ENCODE measurements at places on chromosomes 2 and 18.

- no peak for DNase-seq
Measured at GRCh38 chr18:62881509-62882016, 166.2 kb downstream of the PHLPP1 start.

DNA sequence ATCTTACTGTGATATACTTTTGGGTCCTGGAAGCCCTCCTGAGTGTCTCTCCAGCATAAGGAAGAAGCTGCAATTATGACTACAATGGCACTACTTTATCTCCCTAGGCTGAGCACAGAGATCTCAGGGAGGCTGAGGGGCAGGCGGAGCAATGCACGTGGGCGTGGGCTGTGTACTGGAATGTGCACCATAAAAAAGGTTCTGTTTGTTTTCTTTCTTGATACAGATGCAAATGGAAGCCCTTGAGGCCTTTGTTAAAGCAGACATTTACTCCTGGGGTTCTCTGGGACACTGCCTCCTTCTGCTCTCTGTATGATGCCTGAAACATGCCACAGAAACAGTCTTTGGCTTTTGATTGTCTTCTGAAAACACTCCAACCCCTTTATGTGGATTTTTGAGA lies 79.1 kb upstream of the DLX2 start:
- no peak for DNase-seq

DNA sequence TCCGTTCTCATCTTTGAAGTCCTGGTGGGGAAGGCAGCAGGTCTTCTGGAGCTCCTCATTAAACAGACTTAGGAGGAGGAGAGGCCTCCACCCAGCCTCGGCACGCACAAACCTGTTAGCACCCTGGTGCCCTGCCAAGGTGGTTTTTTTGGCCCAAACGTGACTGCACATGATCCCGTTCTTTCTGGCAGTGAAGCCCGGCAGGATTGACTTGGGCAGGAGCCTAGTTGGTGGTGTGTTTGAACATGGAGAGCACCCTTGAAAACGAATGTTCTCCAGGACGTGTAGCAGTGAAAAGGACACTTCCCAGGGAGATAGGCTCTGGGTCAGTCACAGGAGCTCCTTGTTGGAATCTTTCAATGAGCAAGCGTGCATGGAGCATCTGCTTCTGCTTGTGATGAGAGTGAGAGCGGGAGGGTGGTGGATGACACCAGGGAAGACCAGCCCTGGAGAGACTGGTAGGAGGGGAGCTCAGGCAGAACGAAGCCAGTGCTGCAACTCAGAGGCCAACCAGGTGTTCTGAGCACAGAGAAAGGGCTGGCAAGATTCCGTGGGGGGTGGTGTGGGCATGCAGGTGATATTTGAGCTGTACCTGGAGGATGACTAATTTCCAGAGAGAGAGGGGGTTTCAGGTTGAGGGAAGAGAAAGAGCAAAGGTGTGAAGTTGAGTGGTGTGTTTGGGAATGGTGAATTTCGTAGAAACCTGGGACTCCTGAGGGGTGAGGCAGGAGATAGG lies 73.8 kb downstream of the TANC1 start:
- DNase-seq, result no peak

- DNase-seq, result no peak
Measured at GRCh38 chr18:840023-840408, 28.0 kb upstream of the YES1 start.

DNA sequence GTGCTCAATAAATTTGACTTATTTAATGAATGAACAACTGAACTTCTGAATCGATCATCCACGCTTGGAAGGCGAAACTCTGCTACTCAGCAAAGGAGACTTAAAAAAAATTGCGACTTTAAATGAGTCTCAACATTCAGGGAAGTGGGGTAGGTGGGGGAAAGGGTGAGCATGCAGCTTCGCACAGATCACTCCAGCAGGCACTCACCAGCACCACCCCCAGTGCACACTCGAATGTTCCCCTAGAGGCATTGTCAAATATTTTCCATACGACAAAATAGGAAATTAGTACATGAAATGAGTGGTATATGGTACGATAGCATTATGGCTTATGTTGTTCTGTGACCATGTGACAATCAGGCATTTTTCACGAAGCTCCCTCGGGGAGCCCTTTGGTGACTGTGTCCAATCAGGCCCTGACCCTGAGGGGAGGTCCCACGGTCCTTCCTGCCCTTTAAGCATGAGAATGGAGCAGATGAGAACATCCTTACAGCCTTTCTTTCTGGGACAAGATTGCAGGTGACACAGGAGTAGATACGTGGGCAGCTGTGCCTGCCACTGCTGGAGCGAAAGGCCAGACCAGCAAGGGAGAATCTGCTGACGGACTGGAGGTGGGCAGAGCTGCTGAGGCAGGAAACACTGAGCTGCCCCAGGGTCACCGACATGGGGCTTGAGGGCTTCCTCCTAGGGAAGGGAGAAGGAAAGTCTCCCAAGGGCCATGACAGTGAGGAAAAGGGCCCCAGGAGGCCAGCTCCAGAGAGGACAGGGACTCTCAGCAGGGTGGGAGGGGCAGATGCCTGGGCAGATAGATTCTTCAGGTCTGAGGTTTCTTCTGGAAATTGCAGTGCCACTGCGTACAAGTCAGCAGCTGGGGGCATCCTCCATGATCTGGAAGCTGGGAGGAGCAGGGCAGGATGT lies 101.3 kb upstream of the ID2 start:
- no peak for DNase-seq

DNA sequence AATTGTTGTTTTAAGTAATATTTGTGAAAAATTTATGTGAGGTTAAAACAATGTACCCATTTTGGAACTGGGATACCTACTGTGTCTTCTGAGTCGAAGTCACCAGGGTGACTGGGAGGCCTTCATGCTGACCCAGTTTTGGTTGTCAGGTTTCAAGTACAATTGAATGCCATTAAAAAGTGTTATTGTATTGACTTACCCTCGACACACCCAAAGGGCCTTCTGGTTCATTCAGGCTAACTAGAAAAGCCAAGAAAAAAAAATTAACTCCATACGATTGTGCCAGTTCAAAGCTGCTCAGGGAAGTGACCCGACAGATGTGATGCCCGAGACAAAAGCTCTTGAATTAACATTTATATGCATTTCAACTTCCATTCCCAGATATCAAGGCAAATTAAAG lies 190.0 kb downstream of the ST6GAL2 start:
- DNase-seq, result no peak

- no peak for DNase-seq
Measured at GRCh38 chr2:33086400-33087015, 139.8 kb downstream of the LTBP1 start.

DNA sequence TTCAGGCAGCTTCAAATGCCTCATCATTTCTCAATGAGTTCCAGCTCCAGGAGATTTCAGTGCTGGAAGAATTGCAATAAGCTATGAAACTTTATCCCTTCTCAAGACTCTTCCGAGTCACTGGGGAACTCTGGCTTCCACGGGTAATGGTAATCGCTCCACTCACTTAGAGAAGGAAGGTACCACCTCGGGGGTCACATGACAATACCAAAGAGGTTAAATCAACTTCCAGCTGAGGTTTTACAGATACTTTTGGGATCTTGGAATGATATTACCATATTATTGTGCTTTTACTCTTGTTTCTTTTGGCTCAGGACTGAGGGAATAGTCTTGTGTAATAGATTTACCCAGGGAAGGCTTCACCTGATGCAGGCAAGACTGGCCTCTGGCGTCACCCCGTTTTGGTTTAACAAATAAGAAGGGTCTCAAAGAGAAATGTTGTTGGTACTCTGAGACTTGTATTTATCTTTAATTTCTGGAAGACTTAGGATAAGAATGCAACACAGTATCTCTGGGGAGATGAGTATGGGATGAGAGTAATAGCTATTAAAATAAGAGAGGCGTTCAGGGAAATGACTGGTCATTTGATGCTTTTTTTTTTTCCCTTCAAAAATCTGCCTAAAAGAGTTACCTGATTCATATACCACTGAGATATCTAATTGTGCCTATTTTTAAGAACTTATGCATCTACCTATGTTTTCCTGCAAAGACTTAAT lies 316.9 kb upstream of the ZEB2 start:
- no peak for DNase-seq

GRCh38 chr2:84273406-84273805 lies 185.7 kb downstream of the SUCLG1 start:
- DNase-seq, result no peak

DNA sequence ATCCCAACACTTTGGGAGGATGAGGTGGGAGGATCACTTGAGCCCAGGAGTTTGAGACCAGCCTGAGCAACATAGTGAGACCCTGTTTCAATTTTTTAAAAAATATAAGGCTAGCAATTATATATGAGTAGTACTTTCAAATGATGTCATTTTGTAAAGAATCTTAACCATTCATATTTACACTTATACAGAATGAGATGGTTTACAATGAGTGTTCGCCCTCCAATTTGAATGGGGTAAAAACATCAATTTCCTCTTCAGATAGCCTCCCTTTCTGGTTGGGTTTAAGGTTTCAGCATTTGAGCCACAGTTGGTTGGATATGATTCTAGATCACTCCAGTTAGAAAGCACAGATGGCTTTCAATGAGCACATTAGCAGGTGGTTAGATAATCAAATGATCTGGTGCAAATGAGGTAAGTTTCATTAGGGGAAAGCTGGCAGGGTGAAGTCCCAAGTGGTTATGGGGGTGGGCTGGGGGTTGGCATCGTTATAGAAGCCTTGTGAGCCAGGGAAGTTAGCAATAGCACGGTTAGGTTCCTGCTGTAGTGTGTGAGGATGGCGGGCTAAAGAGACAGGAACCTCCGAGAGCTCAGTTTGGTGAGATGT lies 63.9 kb downstream of the TRPM8 start:
- DNase-seq, result peak; percentile 54

DNA sequence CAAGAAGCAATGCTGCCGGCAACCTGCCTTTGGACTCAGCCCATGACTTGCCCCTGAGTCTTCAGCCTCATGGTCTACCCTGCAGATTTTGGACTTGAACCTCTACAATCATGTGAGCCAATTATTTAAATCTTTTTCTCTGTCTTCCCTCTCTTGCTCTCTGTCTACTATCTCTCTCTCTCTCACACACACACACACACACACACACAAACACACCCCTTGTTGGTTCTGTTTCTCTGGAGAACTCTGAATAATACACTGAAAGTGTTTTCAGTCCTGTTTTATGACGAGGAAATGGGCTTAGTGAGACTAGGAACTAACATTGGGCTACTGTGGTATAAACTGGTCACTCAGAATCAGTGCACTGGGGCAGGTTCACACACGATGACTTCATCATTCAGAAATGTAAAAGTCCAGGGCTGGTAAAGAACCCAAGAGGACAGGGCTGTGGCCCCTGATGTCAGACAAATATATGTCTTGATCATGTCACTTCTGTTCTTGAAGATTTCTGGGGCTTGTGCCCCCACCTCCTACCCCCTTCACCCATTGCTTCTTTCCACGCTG lies 266.1 kb upstream of the SIX2 start:
- DNase-seq, result no peak

- no peak for DNase-seq
Measured at GRCh38 chr2:43158259-43158880, 68.0 kb downstream of the ZFP36L2 start.

GRCh38 chr2:187586011-187586641 lies 31.9 kb upstream of the TFPI start:
- no peak for DNase-seq

GRCh38 chr2:232075080-232075479 lies 113.6 kb downstream of the DIS3L2 start:
- DNase-seq, result no peak

GRCh38 chr2:135829378-135830135 lies 7.4 kb downstream of the LCT start:
- DNase-seq, result no peak

- no peak for DNase-seq
Measured at GRCh38 chr18:60209042-60209441, 163.5 kb downstream of the MC4R start.

- DNase-seq, result no peak
Measured at GRCh38 chr2:146978577-146979555, 866.0 kb upstream of the ACVR2A start.

DNA sequence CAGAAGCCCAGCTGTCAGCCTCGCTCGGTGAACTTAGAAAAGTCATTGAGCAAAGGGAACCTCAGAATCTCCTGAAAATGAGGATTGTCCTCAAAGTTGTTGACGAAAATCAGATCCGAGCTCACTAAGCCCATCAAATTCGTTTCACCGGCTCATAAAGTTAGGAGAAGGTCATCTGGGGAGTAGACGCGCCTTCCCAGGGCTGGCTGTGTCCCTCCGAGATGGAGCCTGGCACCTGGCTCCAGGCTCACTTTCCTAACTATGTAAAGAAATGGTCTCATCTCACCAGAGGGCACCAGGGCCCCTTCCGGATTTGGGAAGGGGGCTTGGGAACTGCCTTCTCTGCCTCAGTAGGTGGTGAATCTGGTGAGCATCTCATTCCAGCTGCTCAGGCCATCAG lies 145.5 kb downstream of the PXDN start:
- DNase-seq, result no peak

DNA sequence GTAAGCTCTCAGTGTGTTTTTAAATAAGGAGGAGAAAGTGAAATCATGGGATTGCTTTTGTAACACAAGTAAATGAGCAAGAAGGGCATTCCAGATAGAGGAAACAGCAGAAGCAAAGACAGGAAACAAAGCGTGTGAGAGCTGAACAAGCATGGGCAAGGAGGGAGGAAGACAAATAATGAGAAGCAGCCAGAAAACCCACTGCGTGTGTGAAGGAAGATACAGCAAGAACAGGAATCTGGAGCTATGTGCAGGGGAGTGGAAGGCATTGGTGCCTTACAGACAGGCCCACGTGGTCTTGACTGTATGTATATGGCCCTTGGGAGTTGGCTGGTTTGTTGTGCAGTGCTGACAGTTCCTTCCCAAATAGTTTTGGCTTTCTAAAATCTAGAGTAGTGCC lies 88.6 kb downstream of the AAK1 start:
- DNase-seq, result no peak

DNA sequence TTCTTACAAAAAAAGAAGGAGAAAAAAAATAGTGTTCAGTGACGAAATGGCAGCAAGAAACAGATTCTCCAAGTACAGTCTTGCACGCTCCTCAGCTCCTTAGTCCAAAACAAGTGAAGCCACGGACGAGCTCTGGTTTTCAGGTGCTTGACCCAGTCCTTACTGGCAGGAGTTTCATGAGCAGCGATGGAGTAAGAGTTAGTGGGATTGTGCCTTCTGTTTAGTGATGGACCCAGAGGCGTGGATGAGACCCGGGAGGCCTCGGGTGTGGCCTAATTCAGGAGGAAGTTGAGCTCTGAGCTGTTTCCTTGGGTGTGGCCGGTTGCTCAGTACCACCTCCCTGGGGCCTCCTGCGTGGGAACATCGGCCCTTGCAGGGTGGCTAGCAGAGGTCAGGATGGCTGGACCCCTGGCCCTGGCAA lies 52.0 kb downstream of the KIF5C start:
- no peak for DNase-seq
